Pulmonary artery endothelial cell (primary cell): ENCODE measurements at places on chromosomes 13 and 19. TPM values are rescaled to one million over a fixed set of nuclear protein-coding genes. Genes with fewer than 3 reads are reported as not detected.

Gene FBXO27
- total RNA-seq = 1.5 and 2.2 TPM in 2 replicates

Gene KLK15
- not detected in 2 replicates for total RNA-seq

Gene SIAH3
- total RNA-seq = not detected in 2 replicates

Gene CYP4F2
- not detected in 2 replicates for total RNA-seq

Gene ZSCAN18
- total RNA-seq = 19.7 and 33.3 TPM in 2 replicates

Gene ZNF763
- total RNA-seq = 0.40 and 1.9 TPM in 2 replicates

Gene LENG9
- 6.8 and 7.9 TPM in 2 replicates for total RNA-seq

Gene CADM4
- total RNA-seq = 4.3 and 5.6 TPM in 2 replicates
